IMR-90 (cell line): ENCODE measurements at places on chromosomes 7 and 10. TPM values are rescaled to one million over a fixed set of nuclear protein-coding genes. Genes with fewer than 3 reads are reported as not detected.
A peak's percentile ranks its signal among the peaks of the same experiment; 100 is the strongest.

GRCh38 chr10:79202188-79203013 lies 133.6 kb downstream of the ZMIZ1 start:
- DNase-seq: peak; percentile 29

PRSS1 gene
- polyA plus RNA-seq: not detected in 2 replicates

- no peak for DNase-seq
Observed at GRCh38 chr10:6980353-6980752, 400.3 kb upstream of the PRKCQ start.

DNA sequence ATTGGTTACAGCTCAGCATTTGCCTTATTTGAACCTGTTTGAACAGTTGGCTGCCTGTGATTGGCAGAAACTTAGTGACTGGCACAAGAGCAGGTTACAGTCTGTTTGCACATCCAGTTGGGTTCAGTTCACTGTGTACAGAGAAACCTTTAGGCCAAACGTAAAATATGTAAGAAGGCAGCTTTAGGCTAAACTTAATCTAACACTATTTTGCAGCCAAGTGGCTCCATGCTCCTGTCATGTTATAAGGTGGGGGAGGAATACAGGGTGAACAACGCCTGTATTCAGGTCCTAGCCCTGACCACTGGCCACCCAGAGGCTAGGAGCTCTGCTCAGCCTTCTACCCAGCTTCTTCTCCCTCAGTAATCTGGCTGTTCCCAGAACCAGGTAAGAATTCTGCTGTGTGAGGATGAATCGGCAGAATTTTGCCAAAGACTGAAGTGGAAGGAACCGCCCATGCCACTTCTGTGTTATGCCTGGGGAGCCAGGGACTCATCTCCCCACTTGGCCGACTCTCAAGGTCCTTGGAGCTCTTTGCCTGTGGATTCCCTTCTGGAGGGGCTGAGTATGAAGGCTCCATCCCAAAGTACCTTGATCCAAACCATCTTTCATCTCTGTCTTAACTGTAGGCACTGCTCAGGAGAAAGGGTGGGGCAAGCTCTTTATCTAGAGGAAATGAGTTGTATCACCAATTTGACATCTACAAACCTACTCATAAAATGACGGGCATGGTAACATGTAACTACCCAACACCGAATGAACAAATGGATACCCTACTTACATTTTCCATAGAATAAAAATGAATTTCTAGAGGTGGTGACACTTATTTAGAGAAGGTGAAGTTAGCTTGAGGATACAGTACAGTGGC lies 164.4 kb upstream of the NAMPT start:
- no peak for DNase-seq

- DNase-seq: no peak
Observed at GRCh38 chr10:8137726-8138125, 83.2 kb downstream of the GATA3 start.

DNA sequence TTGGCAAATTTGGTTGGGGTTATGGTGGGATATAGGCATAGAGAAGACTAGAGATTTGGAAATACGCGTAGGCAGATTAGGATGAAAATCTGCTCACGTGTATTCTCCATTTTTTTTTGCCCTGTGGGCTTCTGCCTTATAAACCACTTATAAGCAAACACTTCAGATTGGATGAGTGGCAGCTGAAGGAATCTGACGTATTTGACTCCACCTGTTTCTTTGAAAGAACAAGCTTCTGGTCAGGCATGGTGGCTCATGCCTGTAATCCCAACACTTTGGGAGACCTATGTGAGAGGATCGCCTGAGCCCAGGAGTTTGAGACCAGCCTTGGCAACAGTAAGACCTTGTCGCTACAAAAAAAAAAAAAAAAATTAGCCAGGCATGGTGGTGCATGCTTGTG lies 5.1 kb downstream of the STK31 start:
- no peak for DNase-seq

GRCh38 chr10:70585578-70586169 lies 16.9 kb downstream of the PRF1 start:
- no peak for DNase-seq

DNA sequence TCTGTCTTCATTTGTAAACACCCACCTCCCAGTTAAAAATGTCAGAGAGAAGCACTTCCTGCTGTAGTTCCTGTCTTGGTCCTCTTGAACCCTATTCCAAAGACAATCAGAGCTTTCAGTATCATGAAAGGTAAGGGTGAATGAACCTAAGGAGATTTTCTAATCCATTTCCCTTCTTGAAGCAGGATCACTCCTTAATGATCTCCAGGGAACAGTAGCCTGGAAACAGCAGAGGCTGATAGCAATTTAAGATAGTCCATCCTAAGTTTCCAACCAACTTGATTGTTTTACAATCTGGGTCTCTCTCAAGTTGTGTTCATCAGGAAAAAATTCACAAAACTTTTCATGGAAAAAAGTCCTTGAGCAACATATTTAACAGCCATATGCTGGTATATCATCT lies 273.6 kb downstream of the NEBL start:
- no peak for DNase-seq

DNA sequence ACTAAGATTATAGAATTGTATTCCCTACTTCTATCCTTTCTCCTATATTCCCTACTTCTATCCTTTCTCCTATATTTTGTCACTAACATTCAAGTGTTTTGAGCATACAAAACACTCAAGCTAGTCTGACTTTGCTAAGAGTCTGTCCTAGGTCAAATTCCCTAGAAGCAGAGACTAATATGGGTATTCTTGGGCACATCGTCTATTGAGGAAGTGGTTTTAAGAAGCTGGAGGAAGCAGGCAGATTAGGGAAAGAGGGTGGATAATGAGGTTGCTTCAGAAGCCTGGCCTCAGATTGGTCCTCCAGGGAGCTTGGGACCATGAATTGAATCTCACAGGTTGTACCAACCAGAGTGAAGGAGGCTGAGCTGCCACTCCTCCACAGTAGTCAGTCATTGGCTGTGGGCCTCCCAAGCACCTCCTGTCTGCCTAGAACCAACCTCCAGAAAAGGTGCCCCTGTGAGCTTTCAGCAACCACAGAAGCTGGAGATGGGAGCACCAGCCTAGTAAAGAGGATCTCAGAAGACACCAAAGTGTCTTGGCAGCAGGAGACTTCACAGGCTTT lies 295.9 kb upstream of the PHF14 start:
- no peak for DNase-seq

- peak; percentile 80 for DNase-seq
Observed at GRCh38 chr7:16989811-16990413, 108.1 kb upstream of the AGR3 start.

NRP1 gene
- polyA plus RNA-seq: 87.5 and 108 TPM in 2 replicates

GRCh38 chr10:8282340-8282739 lies 227.9 kb downstream of the GATA3 start:
- DNase-seq: no peak

C10orf105 gene
- polyA plus RNA-seq: not detected in 2 replicates

DNA sequence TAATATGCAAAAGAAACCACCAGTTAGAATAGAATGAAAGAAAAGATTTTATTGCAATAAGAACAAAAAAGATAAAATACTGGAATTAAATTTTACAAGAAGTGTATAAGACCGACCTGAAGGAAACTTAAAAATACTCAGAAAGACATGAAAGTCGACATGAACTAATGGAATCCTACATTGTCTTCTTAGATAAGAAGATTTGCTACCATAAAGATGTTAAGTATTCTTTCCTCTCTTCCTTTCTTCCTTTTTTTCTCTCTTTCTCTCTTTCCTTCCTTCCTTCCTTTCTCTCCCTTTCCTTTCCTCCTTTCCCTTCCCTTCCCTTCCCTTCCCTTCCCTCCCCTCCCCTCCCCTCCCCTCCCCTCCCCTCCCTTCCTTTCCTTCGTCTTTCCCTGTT lies 6.5 kb downstream of the TAS2R60 start:
- DNase-seq: no peak

DNA sequence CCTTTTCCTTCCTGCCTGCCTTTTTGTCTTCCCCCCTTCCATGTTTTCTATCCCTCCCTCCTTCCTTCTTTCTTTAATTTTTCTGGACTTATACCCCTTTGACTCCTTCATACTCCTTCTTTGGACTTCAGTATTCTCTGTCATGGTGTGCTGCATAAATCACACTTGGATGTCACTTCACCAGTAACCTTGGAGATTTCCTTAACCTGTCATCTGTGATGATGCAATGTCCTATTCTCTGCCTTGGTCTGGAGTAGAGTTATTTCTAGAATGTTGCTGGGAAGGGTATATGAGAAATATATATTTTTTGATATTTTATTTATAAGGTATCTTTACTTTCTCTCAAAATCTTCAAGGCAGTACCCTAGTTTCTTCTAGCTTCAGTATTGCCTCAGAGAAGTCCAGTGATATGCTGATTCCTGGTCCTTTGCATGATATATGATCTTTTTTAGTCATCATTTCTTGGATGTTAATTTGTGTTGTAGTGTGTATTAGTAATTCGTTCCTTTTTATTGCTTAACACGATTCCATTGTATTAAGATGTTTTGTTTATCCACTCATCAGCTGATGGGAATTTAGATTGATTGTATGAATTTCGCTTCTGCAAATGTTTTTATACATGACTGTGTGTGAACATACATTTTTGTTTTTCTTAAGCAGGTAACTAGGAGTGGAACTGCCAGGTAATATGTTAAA lies 206.9 kb upstream of the MBL2 start:
- DNase-seq: no peak

- no peak for DNase-seq
Observed at GRCh38 chr7:130611218-130611617, 57.3 kb downstream of the COPG2 start.

GRCh38 chr10:43204943-43205671 lies 61.8 kb downstream of the RASGEF1A start:
- peak; percentile 48 for DNase-seq

- peak; percentile 63 for DNase-seq
Observed at GRCh38 chr7:136677471-136678365, 190.7 kb upstream of the CHRM2 start.

NPC1L1 gene
- polyA plus RNA-seq: 0.03 and 0.07 TPM in 2 replicates

JCAD gene
- polyA plus RNA-seq: 14.8 and 15.9 TPM in 2 replicates

WASL gene
- 7.4 and 7.9 TPM in 2 replicates for polyA plus RNA-seq

- no peak for DNase-seq
Observed at GRCh38 chr10:48638739-48639527, 34.1 kb upstream of the ARHGAP22 start.

DNA sequence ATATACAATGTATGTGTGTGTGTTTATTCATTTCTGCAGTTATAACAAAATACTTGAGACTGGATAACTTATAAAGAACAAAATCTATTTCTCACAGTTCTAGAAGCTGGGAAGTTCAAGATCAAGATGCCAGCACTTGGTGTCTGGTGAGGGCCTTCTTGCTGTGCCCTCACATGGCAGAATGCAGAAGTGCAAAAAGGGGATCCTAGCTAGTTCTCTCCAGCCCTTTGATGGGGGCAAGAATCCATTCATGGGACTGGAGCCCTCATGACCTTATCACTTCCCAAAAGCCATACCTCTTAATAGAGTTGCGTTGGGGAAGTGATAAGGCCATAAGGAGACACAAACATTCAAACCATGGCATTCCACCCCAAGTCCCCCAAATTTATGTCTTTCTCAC lies 8.4 kb downstream of the GRB10 start:
- DNase-seq: no peak

ANKRD1 gene
- 7.4 and 8.0 TPM in 2 replicates for polyA plus RNA-seq

DNA sequence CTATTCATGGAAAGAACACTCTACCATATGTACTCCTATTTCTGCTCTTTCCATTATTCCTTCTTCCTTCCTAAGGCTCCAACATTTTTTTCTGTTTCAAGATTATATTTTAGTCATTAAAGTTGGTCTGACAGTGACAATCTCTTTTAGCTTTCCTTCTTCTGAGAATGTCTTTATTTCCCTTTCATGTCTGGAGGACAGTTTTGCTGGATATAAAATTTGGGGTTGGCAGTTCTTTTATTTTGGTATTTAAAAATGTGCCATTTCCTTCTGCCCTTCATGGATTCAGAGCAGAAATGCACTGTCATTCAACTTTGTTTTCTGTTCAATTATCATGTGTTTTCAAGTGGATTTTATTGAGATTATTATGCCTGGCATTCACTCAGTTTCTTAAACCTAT lies 53.1 kb downstream of the VSTM4 start:
- no peak for DNase-seq

GRCh38 chr10:126663880-126664279 lies 6.6 kb downstream of the C10orf90 start:
- DNase-seq: peak; percentile 0

- peak; percentile 91 for DNase-seq
Observed at GRCh38 chr7:158740013-158740656, 35.5 kb upstream of the NCAPG2 start.

DNA sequence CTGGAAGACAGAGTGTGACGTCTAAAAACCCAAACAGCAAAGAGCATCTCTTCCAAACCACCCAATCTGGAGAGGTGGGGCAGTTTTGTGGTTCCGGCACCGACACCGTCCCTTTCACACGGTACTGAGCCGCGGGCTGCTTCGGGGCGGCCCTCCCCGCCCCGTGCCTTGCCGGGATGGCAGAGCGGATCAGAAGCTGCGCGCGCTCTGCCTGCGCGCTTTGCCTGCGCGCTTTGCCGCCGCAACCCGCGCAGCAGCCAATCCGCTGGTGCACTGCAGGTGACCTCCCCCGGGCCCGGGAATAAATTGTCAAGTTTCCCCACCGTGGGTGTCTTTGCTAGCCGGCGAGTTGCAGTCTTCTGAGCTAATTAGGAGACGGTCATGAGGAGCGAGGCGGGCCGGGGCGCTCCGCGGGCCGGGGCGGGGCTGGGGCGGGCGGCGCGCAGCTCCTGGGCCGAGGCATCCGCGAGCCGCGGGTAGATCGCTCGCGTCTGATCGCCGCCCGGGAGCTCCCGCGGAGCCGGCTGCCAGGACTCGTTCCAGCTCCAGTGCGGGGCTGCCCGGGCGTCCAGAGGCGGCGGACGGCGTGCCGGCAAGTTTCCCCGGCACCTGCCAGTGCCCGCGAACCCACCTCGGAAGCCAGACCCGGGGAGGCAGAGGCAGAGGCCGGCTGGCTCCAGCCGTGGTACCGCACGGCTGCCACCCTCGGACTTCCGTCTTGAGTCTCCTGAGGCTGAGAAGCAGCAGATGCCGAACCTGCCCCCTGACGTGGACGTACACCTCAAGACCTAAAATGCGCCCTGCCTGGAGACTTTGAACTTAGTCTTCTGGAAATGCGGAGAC lies 536.0 kb upstream of the GALNT17 start:
- DNase-seq: no peak

DYDC1 gene
- polyA plus RNA-seq: not detected in 2 replicates

DNA sequence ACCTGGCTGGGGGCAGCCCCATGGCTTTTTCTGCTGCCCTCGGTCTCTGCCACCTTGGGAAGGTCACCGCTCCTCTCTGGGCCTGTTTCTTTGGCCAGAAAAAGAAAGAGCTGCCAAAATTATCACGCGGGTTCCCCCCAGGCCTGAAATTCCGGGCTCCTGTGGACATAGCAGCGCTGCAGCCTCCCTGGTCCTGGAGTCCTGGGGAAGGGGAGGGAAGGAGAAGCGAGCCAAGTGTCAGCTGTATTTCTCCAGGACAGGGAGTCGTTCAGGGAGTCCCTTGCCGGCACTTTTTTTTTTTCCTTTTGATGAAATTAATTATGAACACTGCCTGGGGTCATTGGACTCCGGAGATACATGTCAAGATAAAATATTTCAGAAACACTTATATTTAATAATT lies 152.3 kb upstream of the GPR26 start:
- no peak for DNase-seq

DGKB gene
- not detected in 2 replicates for polyA plus RNA-seq
